T-cell (primary cell): ENCODE measurements at places on chromosomes 1 and 21. TPM values are rescaled to one million over a fixed set of nuclear protein-coding genes. Genes with fewer than 3 reads are reported as not detected.

The GBP4 gene
- total RNA-seq: 44.2 TPM

The DLGAP3 gene
- total RNA-seq: 1.6 TPM

The ADAMTS1 gene
- 1.7 TPM for total RNA-seq

DNA sequence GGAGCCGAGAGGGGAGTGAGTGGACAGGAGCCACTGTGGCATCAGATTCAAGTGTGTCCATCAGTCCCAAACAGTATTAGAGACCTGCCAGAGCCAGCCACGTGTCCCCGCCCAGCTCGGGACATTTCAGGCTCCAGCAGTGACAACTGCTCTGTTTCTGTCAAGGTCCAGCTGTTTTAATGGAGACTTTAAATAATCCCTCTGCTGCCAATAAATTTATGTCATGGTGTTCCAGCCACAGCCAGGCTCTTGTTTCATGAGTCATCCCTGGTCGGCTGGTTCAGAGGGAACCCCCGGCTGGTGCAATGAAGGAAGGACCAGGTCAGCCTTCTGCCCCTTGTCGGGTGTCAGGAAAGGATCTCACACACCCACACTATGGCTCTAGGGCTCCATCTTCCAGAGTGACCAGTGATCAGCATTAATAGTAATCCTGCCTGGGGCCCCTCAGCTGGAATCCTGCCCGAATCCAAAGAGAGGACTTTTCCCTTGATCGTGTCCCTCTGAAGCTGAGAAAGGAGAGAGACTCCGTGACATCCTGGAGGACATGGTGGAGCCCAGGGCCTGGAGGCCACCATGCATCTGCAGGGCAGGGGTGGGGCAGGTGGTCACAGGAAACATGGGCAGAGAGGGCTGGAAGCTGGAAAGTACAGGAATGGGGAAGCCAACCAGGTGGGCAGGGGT is 197.3 kb downstream of the MATN1 start:
- H3K4me1 ChIP-seq: no peaks in the 10 kb centered on the region
- H3K4me3 ChIP-seq: no peak overlapping the region
- no peak overlapping the region for H3K27ac ChIP-seq
- peak; percentile 21 for DNase-seq

DNA sequence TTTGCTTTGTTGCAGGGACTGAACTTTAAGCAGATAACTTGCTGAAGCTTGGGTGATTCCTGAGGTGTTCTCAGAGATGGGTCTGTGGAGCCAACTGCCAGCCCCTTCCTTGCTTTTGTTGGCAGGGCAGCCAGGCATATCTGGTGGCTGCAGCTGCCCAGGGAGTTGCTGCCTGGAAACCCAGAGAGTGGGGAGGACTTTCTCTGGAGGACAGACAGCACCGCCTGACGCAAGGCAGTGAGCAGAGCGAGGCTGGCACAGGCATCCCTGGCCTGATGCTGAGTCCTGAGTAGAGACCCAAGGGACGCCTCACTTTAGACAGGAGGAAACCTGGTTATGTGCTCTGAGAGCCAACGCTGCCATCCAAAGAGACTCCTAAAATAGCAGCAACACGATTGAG is 9.8 kb upstream of the OLFML2B start:
- no peaks in the 10 kb centered on the region for H3K36me3 ChIP-seq
- DNase-seq: no peak
- H3K27me3 ChIP-seq: no peaks in the 10 kb centered on the region
- H3K4me3 ChIP-seq: no peak overlapping the region
- H3K4me1 ChIP-seq: no peaks in the 10 kb centered on the region
- H3K27ac ChIP-seq: no peak overlapping the region
